ENCODE measurements at places on chromosomes 7 and 10.

- no peak for DNase-seq
These were observed 327.9 kb upstream of the SORCS1 start for GRCh38 chr10:107492389-107492788.

GRCh38 chr10:1516492-1517165, 220.7 kb downstream of the ADARB2 start:
- DNase-seq = no peak

DNA sequence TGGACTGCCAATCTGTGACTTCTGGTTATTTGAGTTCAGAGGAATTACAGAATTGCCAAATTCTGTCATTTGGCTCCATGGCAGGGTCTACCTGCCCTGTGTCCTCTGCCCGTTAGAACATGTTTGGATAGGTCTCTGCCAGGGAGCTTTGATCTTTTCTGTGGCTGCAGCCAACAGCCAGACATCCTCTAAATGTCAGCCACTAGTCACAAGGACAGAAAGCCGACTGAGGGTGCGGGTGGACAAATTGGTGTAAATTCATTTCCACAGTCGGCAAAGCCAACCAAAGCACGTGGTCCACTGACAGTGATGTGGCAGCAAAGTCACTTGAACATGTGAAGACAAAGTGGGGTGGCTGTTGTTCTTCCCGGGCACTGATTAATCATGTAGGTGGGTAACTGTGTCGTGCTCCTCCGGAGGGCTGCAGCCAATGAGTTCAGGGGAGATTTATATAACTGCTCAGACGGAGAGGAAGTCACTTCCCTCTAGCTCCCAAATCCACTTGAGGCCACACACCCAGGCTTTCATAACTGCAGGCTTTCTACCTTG, 26.7 kb upstream of the CAMK1D start:
- DNase-seq = no peak

- peak; percentile 92 for DNase-seq
These were observed 4.6 kb downstream of the BRI3 start for GRCh38 chr7:98286093-98286539.

DNA sequence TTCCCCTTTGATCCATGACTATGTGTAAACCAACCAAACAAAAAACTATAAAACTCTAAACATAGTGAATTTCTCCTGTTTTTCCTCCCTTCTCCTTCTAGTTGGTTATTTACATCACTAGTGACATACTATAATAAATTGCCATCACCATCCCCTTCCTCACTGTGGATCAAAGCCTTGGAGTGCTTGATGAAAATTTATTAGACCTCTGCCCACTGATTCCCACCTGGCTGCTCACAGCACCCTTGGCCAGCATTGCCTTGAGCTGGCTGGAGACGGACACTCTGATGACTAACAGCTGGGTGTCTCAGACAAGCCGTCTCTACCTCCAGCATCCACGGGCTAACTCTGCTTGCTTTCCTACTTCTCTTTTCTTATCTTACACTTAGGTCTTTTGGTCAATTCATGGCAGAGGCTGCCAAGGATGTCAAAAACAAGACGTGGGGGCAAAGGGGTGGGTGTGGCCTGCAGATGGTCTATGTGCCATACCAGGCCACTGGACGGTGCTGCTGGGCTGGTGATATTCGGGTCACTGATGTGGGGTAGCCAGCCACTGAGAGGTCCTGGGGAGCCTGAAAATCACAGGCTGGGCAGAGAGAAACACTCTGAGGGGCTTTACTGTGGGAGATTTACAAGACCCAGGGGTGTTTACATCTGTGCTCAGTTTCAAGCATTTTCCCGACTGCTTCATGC, 207.8 kb downstream of the TAX1BP1 start:
- DNase-seq = no peak

GRCh38 chr7:2098056-2098455, 134.7 kb downstream of the MAD1L1 start:
- no peak for DNase-seq

DNA sequence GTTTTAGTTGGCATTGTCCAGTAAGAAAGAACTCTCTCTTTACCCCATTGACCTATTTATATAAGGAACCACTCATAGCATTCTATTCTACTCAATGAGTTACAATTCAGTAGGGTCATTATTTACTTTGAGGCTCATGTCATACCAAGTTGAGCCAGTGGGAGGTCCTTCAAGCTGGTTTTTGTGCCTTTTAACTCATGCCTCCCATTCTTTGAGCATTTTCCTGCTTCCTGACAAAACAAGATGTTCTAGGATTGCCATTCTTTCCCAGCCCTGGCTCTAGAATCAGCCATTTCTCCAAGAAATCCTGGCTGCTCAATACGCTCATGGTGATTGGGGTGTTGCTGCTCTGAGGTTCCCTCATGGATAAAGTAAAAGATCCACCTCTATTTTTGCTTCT, 250.1 kb downstream of the ABCA13 start:
- no peak for DNase-seq

GRCh38 chr10:93126483-93127052, 52.9 kb downstream of the CYP26A1 start:
- no peak for DNase-seq

GRCh38 chr7:25787336-25787735, 364.7 kb upstream of the NFE2L3 start:
- DNase-seq = no peak

DNA sequence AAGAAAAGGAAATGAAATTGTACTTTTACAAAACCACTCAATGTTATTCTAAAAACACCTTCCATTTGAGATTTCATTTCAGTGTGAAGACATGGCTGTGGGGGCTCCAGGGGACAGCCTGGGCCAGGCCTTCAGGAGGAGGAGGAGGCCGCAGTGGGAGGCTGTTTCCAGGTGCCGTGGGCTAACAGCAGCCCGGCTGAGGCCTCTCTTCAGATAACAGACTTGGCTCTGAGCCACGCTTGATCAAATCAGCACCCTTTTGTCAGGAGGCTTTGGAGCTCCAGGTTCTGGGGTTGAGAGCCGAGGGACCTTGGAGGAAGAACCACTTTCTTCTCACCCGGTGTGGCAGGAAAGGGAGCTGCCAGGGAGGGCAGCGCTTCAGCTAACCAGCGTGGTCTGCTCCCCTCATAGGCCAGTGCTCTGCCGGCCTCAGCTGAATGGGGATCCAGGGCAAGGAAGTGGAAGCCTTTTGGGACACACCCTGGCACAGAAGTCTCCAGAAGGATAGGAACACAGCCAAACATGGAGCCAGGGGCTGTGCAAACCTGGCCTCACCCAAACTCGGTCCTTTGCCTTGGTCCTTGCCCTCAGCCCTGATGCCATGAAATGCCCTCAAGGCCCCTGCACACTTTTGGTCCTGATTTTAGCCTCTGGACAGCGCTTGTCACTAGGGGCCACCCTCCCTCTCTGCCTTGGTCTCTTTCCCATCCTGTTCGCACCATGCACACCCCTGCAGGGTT, 23.5 kb upstream of the CHST15 start:
- DNase-seq = no peak

DNA sequence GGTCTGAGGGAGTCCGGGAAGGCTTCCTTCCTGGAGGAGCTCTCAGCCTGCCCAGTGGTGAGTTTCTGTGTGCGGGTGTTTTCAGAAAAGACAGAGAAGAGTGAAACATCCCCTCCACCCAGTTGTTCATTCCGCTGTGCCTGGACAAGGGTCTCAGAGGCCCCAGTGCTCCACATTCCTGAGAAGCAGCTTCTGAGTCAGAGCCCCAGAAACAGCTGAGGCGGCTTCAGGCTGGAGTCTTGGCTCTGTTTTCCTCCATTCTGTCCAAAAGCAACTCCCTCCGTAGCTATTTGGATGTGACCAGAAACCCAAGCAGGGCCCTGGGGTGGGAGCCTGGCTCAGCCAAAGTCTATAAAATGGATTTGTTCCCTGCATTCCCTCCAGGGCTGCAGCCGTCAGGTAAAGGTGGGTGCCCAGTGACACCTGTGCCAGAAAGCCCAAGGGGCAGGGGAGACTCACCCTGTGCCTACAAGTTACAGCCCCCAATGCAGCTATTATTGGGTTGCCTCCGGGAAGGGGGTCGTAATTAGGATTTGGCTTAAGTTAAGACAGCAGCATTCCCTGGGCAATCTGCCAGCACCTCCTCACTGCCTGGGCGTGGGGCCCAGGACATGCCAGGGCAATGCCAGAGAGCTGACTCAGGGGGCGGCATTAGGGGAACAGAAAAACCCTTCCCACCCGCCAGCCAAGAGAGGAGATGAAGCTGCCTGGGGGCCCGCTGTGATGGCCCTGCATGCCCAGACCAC, 13.1 kb upstream of the CAMK2G start:
- DNase-seq = peak; percentile 88

DNA sequence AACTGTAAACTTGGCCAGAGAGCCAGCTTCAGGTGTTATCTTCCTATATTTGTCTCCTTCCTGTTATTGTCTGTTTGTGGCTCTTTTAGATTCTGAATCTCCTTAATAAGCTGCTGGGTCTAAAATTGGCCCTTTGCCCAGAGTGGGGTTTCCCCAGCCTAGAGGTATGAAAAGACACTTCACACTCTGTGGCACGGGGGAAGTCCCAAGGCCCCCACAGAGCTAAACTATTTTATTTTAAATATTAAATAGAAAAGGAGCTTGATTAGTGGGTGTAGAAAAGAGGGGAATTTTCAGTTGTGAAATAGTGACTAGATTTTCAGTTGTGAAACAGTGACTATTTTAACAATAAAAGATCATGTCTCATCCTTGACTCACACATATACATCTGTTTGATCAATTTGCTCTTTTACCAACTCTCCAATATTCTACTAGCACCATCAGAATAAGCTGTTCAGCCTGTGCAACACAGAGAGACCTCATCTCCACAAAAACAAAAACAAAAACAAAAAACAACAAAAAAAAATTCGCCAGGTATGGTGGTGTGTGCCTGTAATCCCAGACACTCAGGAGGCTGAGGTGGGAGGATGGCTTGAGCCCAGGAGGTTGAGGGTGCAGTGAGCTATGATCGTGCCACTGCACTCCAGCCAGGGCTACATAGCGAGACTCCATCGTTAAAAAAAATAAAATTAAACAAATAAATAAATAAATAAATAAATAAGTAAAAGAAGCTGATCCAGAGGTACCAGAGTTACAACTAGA, 24.9 kb upstream of the ADO start:
- DNase-seq = no peak

GRCh38 chr10:81218307-81218706, 656.7 kb upstream of the NRG3 start:
- no peak for DNase-seq

DNA sequence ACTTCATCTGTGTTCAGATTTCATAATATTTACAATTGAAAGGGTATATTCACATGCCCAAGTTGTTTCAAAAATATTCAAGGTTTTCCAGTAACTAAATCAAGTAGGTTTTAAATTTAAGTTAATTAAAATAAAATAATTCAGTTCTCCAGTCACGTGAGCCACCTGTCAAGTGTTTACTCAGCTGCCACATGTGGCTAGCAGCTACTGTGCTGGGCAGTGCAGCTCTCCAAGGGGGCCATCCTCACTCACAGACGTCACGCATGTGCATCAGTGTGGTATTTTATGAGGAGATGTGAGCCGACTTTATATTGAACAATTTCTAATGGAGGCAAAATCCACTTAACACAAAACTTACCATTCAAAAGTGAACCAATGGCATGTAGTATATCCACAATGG, 69.7 kb upstream of the CAMK2B start:
- peak; percentile 42 for DNase-seq

GRCh38 chr10:59833810-59834209, 72.5 kb downstream of the CCDC6 start:
- no peak for DNase-seq

GRCh38 chr10:126876456-126876855, 28.8 kb upstream of the DOCK1 start:
- no peak for DNase-seq

DNA sequence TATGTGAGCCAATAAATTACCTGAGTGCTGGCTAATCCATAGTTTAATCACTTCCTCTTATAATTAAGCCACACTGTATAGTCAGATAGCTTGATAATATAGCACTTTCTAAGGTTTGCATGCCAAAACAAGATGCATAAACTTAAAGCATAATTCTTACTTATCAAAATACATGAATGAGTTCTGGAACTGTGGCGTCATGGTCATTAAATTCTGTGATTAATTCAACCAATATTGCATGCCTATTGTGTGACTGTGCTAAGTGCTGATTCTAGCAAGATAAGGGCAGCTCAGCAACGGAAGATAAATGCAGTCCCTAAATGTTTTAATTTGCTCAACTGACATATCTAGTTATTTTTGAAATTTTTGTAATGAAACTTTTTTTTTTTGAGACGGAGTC, 29.7 kb downstream of the HOXA1 start:
- DNase-seq = no peak

GRCh38 chr10:113133497-113134115, 183.6 kb downstream of the TCF7L2 start:
- DNase-seq = no peak

- DNase-seq = no peak
These were observed 43.6 kb upstream of the SMNDC1 start for GRCh38 chr10:110348336-110348735.

DNA sequence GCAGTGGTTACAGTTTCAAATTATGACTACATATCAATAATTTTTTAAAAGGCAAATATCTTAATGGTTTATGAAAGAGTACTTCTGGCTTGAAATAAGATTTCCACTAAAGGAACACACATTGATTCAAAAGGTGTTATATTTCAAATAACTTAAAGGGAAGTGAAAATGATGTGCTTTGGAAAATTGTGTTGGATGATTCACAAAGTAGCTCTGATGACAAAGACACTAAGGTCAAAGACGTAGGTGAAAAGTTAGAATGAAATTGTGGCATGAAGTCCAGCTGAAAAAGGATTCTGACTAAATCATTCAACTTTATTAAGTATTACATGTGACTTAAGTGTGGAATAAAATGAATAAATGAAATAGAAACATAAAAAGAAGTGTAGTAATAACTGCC, 20.8 kb upstream of the OR2A5 start:
- DNase-seq = no peak

All from right atrium auricular region (tissue), 2 donors.